ENCODE measurements at places on chromosomes 7 and 10. TPM values are rescaled to one million over a fixed set of nuclear protein-coding genes. Genes with fewer than 3 reads are reported as not detected.
A peak's percentile ranks its signal among the peaks of the same experiment; 100 is the strongest.

The SFTPA1 gene
- total RNA-seq = not detected

The VWA2 gene
- under 0.01 TPM for total RNA-seq

The BEND7 gene
- 10.6 TPM for total RNA-seq

The ELMO1 gene
- 1.5 TPM for total RNA-seq

The ZNF32 gene
- total RNA-seq = 60.1 TPM

The HSPA12A gene
- 9.5 TPM for total RNA-seq

GRCh38 chr7:2437537-2438148, 34.2 kb downstream of the CHST12 start:
- no peak for DNase-seq

GRCh38 chr10:34102893-34103506, 712.1 kb downstream of the PARD3 start:
- peak; percentile 95 for DNase-seq

DNA sequence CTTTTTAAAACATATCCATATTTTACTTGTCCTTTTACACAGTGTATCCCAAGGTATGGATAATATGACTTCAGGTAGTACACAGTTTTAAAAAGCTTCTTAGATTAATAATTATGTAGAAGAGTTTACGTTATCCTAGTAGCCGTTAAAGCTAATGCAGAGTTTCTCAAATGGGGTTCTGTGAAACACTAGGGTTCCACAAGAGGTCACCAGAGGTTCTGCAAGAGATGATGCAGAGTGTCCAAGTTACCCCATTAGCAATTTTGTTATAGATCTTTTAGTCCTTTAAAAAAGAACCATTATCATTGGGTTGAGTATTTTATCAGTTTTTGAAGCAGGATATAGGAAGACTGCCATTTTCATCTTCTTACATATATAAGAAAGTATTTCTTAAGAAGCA, 298.9 kb upstream of the HPS1 start:
- DNase-seq = no peak

DNA sequence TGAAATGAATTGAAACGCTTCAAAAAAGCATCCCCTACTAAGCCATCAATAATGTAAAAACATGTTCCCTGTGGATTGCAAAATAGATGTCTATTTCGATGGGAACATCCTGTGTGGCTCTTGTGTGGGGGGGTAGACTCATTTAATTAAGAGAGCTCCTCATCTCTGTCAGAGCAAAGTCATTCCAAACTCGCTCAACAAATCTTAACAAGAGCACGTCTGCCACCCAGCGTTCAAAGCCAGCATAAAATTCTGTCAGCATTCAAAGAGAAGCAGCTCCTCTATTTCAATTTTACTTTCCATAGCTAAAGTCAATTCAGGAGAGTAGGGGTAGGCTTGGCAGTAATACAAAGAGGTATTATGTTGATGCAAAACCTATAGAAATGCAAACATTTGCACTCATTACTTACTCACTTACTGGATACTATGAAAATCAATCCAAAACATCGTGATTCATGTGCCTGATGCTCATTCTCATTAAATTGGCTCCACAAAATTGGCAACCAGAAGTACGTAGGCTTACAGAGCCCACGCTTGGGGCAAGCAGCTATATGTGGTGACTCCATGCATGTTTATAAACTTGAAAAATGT, 114.9 kb downstream of the IPMK start:
- DNase-seq = peak; percentile 63

DNA sequence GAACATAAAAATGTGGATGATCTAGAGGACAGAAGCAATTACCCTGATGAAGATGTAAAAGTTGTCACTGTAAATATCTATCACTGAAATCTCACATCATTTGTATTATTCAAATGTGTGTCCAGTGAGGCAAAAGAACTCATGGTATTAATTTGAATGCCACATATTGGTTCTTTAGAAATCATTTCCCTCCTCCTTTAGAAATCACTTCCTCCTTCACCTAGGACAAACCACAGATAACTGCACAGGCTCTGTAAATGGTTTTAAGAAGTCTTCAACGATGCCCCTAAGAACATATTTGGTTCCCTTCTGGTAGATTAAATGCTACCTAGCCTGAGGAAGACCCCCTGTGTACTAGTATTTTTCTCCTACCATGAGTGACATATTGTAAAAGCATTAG, 33.1 kb upstream of the ZNF518A start:
- no peak for DNase-seq

- no peak for DNase-seq
Measured at GRCh38 chr10:1094112-1095057, 38.2 kb downstream of the WDR37 start.

GRCh38 chr10:6175329-6176055, 27.2 kb upstream of the PFKFB3 start:
- DNase-seq = no peak

- DNase-seq = no peak
Measured at GRCh38 chr10:117137911-117138642, at the start of gene VAX1. Gene VAX1, minus strand, starts transcription at chr10:117138270. Its CDS starts 214 bp downstream, at chr10:117138056.

- peak; percentile 51 for DNase-seq
Measured at GRCh38 chr10:103241262-103242011, 4.2 kb upstream of the RPEL1 start.

- peak; percentile 70 for DNase-seq
Measured at GRCh38 chr10:86757113-86757972, 924 bp downstream of the BMPR1A start.

DNA sequence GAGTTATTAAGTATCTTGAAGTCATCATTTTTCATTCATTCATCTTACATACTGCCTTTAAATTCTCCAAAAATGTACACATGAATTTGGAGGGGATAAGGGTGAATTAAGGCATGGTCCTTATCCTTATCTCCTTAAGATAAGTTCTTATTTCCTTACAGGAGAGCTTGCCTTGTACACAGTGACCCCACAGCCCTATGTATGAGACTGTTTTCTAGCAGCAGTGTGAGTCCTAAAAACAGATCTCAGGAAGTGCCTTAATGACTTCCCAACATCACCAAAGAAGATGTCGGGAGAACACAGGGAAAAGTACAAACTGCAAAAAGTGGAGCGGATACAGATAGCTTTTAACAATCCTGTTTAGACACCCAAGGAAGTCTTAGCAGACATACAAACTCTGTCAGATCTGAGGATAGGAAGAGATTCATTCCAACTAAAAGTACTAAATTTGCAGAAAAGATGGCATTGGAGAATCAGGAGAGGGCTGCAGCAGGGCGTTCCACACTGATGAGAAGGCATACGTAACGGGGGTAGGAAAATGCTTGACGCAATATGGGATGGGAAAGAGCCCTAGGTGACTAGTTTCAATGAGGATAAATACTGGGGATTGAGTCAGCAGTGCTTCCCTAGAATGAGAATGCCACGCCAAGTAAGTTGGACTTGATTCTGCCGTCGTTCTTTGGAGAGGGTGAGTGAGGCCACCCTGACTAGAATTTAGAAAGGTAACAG, 570.2 kb downstream of the PARD3 start:
- DNase-seq = no peak

DNA sequence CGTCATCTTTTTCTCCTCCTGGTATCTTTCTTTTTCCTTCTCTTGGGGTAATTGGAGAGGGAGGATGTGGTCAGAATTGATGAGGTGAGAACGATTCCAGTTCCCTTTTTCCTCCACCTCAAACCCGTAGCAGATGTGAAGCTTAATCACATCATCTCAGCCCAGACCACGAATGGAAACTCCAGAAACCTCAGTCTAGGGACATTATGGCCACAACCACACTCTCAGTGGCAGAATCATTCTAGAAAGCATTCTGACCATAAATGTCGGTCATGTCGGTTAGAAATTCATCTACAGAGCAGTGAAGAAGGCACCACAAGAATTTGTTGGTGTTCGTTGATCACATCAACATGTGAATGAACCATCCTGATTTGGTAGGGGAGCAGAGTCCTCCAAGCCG, 78.7 kb downstream of the GATA3 start:
- DNase-seq = no peak

- no peak for DNase-seq
Measured at GRCh38 chr10:22293747-22294404, 22.3 kb upstream of the COMMD3 start.

- no peak for DNase-seq
Measured at GRCh38 chr10:132332433-132332754, 401 bp downstream of the LRRC27 start.

DNA sequence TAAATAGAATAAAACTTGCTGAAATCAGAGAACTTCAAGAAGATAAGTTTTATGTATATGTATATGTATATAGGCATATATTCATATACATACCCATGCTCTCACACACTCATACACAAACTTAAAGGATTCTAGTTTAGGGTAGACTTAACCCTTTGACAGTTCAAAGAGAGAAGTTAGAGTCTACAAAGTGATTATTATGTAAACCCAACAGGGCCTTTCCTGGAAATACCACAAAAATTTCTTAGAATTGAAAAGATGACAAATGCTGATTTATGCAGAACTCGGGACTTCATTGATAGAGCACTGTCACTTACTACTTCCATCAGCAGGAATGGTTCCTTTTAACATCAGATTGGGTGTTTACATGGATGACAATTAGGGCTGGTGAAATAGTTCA, 763.5 kb downstream of the AUTS2 start:
- DNase-seq = no peak

DNA sequence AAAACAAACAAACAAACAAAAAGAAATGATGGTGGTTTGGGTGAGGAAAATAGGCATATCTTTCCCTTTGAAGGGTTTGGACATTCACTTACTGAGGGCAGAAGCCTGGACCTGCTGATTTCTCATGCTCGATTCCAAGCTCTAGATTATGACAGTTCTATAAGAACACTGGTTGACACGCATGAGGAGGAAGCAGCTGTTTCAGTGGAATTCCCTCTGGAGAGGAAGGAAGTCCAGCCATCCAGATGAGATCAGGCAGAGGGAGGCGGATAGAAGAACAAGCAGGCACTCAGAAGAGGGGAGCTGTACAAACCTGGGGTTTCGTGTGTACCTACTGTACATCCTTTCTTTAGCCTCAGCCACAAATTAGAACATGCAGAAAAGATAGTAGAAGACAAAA, 691.9 kb downstream of the INHBA start:
- no peak for DNase-seq

- DNase-seq = no peak
Measured at GRCh38 chr10:31124852-31125251, 93.2 kb upstream of the ZNF438 start.

DNA sequence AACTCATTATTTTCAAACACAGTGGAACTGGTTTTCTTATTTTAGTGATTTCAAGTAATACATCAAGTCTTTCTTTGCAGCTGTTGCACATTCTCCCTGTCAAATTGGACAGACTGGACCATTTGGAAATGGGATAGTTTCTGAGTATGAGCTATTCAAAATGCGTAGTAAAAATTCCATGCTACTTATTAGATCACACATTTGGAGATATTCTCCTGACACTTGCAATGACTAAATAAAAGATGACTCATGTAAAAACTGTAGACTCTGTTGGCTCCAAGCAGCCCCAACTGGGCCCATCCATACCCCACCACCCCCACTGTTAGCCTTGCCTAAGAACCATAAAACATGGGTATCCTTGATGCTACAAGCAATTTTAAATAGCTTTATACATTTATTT, 25.9 kb upstream of the BICC1 start:
- peak; percentile 69 for DNase-seq

- no peak for DNase-seq
Measured at GRCh38 chr7:123569352-123570010, 11.9 kb upstream of the NDUFA5 start.

GRCh38 chr10:70518695-70519094, 40.1 kb downstream of the PALD1 start:
- DNase-seq = no peak

DNA sequence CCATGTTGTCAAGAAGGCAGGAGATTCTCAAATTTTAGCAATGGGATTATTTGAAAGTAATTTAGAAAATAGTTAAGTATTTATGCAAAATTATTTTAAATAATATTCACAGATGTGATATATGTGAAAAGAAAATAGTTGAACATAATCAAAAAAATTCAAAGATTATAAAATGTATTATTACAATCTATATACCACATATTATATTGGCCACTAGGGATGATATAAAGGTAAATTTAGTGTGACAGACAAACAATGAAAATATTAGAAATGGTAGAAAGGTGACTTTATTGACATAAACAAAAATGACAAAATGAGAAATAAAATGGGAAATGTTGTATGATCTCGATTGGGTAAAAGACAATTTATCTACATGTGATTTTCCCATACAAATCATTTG, 385.5 kb downstream of the PCDH15 start:
- DNase-seq = no peak

- DNase-seq = no peak
Measured at GRCh38 chr10:121455377-121455776, 142.9 kb downstream of the FGFR2 start.
